ENCODE measurements at places on chromosomes 4 and X.

DNA sequence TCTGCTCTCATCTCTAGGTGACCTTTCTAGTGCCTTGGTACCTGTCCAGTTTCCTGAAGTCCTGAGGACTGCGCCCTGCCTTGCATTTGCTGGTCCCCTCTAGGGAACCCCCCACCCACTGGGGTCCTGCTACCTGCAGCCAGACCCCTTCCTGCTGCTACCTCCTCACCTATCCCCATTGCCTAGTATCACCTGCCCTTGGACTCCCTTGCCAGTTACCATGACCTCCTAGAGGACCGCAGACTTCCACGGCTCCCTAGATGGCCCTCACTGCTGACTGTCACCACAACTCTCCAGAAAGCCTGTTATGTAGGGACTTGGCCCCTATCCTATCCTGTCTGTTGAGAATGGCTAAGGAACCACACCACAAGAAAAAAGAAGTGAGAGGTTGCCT lies 166.6 kb downstream of the EFNB1 start:
- DNase-seq: no peak

DNA sequence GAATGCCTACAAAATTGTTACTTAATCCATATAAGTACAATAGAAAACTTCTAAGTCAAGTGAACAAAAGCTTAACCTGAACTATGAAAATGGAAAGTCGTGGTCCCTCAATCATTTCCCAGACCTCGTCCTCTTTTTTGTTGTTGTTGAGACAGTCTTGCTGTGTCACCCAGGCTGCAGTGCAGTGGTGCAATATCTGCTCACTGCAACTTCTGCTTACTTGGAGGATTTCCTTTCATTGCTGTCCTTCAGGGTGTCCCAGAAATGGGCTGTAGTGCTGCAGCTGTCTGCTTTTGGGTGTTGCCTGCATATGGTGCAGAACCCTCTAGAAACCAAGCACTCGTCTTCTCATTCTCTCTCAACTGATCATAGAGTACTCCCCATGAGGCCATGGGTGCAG lies 75.0 kb upstream of the IL2 start:
- no peak for DNase-seq

GRCh38 chr4:158996669-158997074 lies 106.2 kb upstream of the RAPGEF2 start:
- peak; percentile 92 for DNase-seq

DNA sequence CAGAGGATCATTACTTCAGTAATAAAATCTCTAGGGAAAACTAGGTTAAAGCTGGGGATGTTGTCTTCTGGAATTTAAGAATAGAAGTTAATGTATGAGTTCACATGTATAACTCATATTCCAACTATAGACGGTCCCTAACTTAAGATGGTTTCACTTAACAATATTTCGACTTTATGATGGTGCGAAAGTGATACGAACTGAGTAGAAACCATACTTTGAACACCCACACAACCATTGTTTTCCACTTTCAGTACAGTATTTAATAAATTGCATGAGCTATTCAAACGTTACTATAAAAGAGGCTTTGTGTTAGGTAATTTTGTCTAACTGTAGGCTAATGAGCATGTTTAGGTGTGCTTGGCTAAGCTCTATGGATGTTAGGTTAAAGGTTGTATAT lies 38.7 kb downstream of the CCSER1 start:
- no peak for DNase-seq

- DNase-seq: peak; percentile 55
Observed at GRCh38 chr4:112099701-112100297, 45.5 kb upstream of the FAM241A start.

- no peak for DNase-seq
Observed at GRCh38 chrX:110699109-110699508, 96.5 kb downstream of the CHRDL1 start.

GRCh38 chr4:88757776-88758175 lies 60.1 kb upstream of the NAP1L5 start:
- no peak for DNase-seq

GRCh38 chrX:131861088-131861787 lies 161.9 kb upstream of the STK26 start:
- no peak for DNase-seq

GRCh38 chr4:67712000-67712625 lies 11.2 kb upstream of the UBA6 start:
- DNase-seq: no peak

GRCh38 chrX:112678831-112679230 lies 907 bp downstream of the LHFPL1 start:
- DNase-seq: no peak

DNA sequence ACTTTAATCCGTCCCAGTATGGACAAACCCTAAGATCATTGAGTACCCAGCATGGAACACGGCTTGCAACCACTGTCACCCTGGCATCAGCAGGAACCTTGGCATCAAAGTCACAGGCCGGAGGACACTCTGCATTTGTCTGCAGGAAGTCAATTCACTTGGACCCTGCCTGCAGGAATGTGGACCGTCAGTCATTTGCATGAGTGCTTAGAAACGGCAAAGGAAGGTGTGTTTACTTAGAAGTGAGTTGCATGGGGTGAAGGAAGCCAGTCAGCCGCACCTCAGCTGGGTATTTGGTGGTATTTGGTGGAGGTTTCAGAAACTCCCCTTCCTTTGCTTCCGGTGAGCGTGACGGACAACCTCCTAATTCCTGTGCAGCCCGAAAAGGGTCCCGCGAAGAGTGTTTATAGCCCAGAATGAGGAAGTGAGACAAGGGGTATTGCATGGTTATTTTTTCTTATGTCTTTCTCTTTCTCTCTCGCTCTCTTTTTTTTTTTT lies 15.5 kb downstream of the P2RY8 start:
- no peak for DNase-seq

- peak; percentile 97 for DNase-seq
Observed at GRCh38 chr4:77156912-77157858, at the start of gene CCNG2. Gene CCNG2 (plus strand): TSS chr4:77157207. CDS start chr4:77158533, 1,326 bp downstream.

- DNase-seq: no peak
Observed at GRCh38 chrX:42748067-42748850, 29.7 kb downstream of the PPP1R2C start.

Data from cardiac muscle cell (in vitro differentiated cells and primary cell).